ENCODE measurements at places on chromosomes 1 and 21.

DNA sequence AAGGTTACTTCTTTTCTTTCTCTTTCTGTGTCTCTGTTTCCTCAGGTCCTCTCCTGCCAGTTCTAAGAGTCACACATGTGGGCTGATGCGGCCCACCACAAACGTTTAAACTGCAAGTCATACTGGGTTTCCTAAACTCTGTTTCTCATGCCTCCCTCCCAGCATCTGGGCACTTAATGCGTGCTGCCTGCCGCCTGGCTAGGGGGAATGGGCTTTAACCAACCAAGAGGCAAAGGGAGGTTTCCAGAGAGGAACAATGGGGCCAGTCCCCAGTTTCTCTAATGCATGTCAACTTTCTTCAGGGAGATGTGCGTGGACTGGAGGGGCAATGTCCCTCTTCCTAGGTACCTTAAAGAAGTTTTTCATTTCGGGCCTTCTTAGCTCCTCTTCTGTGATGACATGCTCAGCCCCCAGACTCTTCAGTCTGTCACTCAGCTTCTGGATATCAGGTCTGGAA lies 19.9 kb upstream of the SRSF4 start:
- no peak for DNase-seq

DNA sequence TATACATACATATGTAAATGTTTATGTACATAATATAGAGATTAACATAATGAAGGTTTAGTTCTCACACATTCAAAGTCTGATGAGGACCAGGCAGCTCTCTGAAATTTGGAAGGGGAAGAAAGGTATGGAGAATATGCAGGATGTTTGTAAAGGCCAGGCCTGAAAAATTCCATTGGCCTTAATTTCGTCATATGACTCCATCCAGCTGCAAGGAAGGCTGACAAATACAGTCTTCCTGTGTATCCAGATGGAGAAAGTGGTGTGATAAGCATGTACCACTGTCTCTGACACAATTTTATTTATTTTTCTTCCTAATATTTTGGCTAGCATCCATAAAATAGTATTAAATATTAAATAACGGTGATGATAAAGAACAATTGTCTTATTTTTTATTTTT lies 6.3 kb upstream of the SGIP1 start:
- no peak for DNase-seq

DNA sequence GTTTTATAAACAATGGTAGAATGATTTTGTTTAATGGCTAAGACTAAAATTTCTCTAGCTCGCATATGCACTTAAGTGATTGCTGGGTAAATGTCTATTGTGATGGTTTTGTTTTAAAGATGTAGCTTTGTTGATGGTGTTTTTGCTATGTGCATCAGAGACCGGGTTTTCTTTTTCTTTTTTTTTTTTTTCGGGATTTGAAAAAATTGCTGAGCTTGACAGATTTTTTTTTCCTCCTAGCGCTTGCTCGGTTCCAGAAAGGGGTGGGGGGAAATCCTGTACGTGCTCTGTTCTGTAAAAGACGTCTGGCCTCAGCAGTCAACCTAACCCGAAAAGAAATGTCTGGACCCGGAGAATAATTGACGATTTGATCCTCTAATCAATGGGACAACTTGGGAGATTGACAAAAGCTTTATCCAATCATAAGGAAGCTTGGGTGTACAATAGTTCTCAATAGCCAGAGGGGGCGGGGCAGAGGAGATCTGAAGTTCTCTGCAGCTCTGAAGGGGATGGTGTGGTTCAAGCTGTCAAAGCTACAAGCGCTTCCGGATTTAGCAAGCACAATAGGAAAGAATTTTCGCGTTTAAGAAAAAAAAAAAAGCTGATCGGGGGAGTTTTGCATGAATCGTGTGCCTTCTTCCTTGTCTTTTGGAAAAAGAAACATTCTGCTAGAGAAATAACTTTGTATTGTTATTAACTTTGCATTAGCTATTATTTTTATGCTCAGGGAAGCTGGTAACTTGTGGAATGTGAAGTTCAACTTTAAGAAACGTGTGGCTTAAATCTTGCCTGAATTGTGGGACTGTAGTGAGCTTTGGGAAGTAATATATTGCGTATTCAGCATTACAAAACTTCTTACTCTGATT lies 4.5 kb upstream of the NFIA start:
- DNase-seq, result no peak

- no peak for DNase-seq
These were observed 159.4 kb downstream of the DHRS3 start for GRCh38 chr1:12458571-12458970.

DNA sequence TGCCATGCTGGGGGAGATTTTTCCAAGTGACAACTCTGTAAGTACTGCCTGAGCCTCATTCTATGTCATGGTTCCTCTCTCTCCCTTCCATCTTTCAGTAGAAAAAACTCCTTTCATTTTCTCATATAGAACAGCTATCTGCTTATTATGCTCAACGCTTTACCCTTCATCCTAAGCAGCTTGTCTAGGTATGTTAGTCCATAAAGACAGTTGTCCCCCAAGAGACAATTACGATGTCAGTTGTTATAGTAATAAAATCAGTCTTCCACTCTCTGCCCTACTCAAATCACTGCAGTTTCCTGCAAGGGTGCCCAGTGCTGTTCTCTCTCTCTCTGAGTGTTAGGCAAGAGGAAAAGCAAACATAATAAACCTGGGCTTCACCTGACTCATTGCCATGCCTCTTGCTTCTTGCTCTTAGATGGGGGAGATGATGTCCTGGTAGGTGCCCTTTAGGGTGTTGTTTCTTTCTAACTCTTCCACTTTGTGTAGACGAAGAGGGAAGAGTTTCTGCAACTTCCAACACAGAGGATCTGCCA lies 59.4 kb downstream of the PAPPA2 start:
- no peak for DNase-seq

- no peak for DNase-seq
These were observed 22.7 kb downstream of the COL6A2 start for GRCh38 chr21:46120301-46121285.

DNA sequence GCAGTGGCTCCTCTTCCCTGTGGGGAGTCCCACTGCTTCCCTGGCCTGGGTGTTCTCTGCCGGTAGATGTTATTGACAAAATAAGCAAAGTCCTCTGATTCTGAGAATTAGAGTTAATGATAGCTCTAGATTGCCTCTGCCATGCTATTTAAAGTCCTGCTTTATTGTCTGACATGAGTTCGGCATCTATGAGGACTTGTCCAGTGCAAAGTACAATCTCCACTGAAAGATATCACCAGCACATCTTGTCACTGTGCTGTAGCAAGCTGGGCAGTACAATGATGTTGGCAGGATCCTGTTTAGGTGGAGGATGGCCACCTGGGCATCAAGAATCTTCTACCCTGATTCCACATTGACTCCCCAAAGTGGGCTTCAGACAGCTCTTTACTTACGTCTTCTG lies 54.0 kb upstream of the ATP5PO start:
- DNase-seq, result no peak

GRCh38 chr1:19096036-19096833 lies 113.8 kb downstream of the UBR4 start:
- no peak for DNase-seq

GRCh38 chr1:159071970-159072582 lies 4.5 kb downstream of the AIM2 start:
- no peak for DNase-seq

DNA sequence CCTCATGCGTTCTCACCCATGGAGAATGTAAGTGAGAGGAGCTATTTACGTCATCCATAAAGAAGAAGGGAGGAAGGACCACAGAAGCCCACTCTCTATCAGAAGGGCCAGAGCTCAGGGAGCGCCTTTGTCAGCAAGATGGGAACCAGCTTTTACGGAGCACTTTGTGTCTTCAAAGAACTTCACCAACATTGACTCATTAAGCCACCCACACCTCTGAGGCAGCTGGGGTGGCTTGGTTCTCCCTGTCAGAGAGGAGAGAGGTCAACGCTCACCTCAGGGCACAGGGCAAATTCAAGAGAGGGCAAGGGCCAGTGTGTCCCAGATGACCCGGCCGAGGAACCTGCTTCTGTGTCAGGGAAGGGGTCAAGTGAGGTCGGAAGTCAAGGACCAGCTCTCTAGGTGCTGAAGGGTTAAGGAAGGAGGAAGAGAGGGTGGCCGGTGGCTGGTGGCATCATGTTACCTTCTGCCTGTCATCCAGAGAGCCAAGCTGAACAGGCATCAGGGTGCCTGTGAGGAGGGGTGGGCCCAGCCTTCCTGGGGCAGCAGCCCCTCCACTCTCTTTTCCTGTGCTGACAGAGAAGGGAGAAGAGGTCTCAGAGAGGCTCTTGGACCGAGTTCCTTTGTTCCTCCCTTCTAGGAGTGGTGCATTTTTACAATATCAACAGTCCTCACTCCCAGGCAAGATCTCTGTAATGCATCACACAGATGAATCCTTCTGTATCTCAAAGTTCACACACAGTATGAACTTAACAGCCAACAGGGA lies 109.0 kb downstream of the ETS2 start:
- no peak for DNase-seq

GRCh38 chr1:216905781-216906180 lies 182.6 kb upstream of the ESRRG start:
- DNase-seq, result no peak

DNA sequence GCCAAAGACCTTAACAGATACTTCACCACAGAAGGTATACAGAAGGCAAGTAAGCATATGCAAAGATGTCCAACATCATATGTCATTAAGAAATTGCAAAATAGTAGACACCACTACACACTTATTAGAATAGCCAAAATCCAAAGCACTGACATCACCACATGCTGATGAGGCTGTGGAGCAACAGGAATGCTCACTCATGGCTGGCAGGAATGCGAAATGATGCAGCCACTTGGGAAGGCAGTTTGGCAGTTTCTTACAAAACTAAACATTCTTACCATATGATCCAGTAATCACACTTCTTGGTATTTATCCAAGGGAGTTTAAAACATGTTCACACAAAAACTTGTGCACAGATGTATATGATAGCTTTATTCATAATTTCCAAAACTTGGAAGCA lies 261.2 kb upstream of the AJAP1 start:
- DNase-seq, result no peak

DNA sequence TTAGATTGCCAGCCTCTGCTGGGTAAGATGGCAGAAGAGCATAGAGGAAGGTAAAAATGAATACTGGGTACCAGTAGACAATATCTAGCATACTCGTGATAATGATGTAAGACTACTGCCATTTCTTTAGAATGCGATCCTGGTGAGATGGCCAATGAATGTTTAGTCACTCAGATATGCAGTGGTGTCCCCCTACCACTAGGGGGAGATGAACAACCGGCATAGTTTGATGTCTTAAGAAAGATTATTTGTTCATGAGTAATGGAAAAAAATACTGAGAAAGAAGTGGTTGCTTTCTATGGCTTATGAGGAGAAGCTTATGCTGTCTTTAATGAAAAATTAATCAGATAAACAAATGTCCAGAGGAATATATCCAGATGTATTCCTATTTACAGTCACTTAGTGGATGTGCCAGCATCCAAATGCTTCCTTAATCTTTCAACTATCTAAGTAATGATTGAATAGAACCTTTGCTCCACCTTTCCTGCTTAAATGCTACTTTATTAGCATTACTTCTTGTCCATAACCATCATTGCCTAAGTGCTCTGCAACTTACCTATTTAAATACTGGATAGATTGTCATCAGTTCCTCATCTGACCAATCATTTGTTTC lies 256.6 kb downstream of the ST6GALNAC3 start:
- DNase-seq, result no peak

Measured in cortex of kidney (tissue), 1 donor.